ENCODE measurements at places on chromosomes 4 and X. TPM values are rescaled to one million over a fixed set of nuclear protein-coding genes. Genes with fewer than 3 reads are reported as not detected.

The HMX1 gene
- total RNA-seq, result 0.87 TPM

The BMPR1B gene
- 21.1 TPM for total RNA-seq

The TMLHE gene
- 30.7 TPM for total RNA-seq

- H3K4me3 ChIP-seq, result no peak overlapping the region
- no peaks in the 10 kb centered on the region for H3K36me3 ChIP-seq
- DNase-seq, result no peak
- peaks cover 12% of the 10 kb centered on the region for H3K4me1 ChIP-seq
- peaks cover 17% of the 10 kb centered on the region for H3K27me3 ChIP-seq
Observed at GRCh38 chr4:82710197-82710929, 88.2 kb downstream of the SCD5 start.
